Tibial nerve (tissue), 4 donors: ENCODE measurements at places on chromosomes 11 and 22. TPM values are rescaled to one million over a fixed set of nuclear protein-coding genes. Genes with fewer than 3 reads are reported as not detected.

The P2RY2 gene
- total RNA-seq = 6.7 TPM

The KCNJ1 gene
- total RNA-seq = not detected

The MUC6 gene
- under 0.01 TPM for total RNA-seq

The HBG2 gene
- total RNA-seq = not detected

The C11orf42 gene
- total RNA-seq = not detected

The SH3BP1 gene
- total RNA-seq = 7.5 TPM

The GRAP2 gene
- total RNA-seq = 10.5 TPM

The IGSF9B gene
- total RNA-seq = 2.1 TPM
